Fibroblast of villous mesenchyme (primary cell): ENCODE measurements at places on chromosomes 7 and 10.

DNA sequence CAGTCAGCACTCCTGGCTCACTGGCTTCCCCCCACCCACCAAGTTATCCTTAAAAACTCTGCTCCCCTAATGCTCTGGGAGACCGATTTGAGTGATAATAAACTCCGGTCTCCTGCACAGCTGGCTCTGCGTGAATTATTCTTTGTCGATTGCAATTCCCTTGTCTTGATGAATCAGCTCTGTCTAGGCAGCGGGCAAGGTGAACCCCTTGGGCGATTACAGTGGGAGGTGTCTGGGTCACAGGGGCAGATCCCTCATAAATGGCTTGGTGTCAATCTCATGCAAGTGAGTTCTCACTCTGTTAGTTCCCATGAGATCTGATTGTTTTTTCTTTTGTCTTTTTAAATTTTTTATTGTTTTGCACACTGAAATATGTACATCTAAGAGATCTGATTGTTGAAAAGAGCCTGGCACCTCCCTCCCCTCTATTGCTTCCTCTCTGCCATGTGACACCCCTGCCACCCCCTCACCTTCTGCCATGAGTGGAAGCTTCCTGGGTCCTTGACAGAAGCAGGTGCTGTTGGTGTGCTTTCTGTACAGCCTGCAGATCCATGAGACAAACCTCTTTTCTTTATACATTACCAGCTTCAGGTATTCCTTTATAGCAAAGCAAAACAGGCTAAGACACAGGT lies 20.5 kb downstream of the OTUD1 start:
- DNase-seq, result no peak

GRCh38 chr7:106964466-106964865 lies 80.0 kb upstream of the PRKAR2B start:
- no peak for DNase-seq

DNA sequence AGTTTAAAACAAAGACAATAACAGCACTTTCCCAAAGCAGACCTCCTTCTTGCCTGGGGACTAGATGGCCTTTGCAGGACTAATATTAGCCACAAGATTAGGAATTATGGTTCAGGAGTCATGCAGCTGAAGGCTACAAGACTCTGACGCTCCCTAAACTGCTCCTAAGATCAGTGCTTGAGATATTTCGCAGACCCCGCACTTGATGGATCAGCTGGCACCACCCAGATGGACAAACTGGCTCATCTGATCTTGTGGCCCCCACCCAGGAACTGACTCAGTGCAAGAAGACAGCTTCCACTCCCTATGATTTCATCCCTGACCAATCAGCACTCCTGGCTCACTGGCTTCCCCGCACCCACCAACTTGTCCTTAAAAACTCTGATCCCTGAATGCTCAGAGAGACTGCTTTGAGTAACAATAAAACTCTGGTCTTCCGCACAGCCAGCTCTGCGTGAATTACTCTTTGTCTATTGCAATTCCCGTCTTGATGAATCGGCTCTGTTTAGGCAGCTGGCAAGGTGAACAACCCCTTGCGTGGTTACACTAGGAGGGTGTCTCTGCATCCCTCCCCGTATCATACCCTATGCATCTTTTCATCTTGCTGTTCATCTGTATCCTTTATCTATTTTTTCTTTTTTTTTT lies 26.9 kb upstream of the NRBF2 start:
- DNase-seq, result peak; percentile 75

GRCh38 chr7:40674316-40674715 lies 539.5 kb downstream of the SUGCT start:
- peak; percentile 20 for DNase-seq

GRCh38 chr10:31135171-31135570 lies 103.5 kb upstream of the ZNF438 start:
- no peak for DNase-seq

- no peak for DNase-seq
Measured at GRCh38 chr7:132872034-132872433, 209.9 kb downstream of the CHCHD3 start.

- DNase-seq, result peak; percentile 25
Measured at GRCh38 chr7:78149787-78150186, 351.2 kb downstream of the PHTF2 start.

DNA sequence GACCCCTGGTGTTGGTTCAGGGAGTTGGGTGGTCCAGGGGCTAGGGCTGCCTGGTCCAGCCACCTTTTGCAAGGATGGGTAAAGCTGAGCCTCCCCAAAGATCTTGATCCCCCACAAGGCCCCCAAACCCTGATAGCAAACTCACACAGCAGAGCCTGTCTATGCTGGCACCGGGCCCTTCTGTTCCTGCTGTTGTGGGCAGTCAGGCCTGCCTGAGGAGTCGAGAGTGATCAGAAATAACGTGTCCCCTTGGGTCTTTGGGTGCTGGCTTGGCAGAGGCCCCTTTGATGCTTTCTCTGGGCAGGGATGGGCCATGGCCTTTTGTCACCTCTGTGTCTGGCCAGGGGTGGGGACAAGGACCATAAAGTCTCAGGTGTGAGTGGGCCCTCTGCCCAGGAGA lies 715 bp upstream of the MUC12 start:
- DNase-seq, result no peak

DNA sequence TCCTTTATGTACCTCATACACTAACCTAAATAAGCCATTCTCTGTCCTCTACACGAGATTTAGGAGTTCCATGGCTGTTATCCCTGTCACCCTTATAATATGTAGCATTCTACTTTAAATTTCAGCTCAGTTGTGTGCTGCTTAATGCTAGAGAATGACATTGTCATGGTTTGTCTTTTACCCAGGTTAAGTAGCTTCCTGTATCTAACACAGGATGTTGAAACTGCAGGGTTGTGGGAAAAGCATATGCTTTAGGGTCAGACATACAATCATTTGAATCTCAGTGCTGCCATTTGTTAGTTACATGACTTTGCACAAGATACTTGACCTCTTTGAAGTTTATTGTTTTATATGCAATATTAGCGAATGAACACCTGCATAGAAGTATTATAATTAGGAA lies 235.1 kb upstream of the CACNA2D1 start:
- DNase-seq, result no peak

GRCh38 chr10:101358706-101359300 lies 4.8 kb downstream of the BTRC start:
- DNase-seq, result peak; percentile 64

- no peak for DNase-seq
Measured at GRCh38 chr7:151351027-151351426, 9.4 kb downstream of the NUB1 start.

- peak; percentile 95 for DNase-seq
Measured at GRCh38 chr7:831596-832166, 595 bp upstream of the SUN1 start.

DNA sequence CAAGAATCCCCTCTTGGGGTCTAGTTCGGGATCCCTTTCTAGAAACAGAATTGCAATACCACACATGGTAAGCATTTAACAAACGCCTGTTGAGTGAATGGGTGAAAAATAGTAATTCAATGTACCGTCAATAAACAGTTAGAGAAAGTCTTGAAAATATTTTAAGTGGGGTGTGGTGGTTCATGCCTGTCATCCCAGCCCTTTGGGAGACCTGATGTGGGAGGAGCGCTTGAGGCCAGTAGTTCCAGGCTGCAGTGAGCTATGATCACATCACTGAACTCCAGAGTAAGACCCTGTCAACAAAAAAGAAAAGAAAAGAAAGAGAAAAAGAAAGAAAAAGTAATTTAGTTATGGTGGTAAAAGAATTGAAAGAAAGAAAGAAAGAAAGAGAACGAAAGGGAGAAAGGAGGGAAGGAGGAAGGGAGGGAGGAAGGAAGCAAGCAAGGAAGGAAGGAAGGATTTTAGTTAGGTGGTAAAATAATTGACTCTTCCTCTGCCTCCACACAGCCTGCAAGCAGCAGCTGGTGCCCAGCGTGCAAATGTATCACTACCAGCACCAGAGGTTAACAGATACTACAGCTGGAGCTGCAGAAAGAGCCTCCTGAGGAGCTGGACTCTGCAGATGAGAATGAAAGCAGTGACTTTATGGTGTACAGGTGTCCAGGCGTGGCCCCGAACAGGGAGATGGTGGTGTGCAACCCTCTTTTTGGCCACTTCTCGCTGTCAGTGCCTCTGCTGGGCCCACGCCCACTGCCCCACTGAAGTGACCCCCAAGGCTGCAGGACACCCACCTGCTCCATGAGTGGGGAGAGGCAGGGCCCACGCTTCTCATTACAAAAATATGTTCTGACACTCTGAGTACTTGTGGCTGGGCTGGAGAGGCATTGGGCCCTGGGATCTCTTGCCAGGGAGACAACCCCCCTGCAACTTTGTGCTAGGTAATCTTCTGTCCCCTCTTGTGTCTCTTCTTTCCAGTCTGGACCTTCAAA lies 135.4 kb downstream of the BAMBI start:
- no peak for DNase-seq

DNA sequence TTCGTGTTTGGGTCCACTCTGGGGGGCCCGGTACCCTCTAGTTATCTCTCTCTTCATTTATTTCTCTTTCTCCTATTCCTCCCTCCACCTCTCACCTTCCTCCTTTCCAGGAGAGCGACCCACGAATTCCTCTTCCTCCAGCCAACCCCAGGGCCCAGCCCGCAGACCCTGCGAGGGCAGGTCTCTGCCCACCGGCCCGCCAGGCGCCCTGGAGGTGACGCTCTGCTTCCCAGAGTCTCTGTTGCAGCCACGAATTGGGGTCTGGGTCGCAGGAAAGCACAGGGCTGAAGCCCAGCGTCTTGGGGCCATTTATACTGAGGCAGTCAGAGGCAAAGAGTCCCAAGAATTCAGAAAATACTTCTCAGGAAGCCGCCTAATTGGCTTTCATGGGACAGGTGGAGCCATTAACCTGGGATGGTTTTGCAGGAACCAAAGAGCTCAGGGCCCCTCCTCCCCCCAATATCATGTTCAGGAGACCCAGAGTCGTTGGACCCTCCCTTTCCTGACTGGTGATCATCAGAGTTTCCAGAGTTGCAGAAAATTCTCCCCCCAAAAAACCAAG lies 2.7 kb upstream of the EN2 start:
- no peak for DNase-seq

DNA sequence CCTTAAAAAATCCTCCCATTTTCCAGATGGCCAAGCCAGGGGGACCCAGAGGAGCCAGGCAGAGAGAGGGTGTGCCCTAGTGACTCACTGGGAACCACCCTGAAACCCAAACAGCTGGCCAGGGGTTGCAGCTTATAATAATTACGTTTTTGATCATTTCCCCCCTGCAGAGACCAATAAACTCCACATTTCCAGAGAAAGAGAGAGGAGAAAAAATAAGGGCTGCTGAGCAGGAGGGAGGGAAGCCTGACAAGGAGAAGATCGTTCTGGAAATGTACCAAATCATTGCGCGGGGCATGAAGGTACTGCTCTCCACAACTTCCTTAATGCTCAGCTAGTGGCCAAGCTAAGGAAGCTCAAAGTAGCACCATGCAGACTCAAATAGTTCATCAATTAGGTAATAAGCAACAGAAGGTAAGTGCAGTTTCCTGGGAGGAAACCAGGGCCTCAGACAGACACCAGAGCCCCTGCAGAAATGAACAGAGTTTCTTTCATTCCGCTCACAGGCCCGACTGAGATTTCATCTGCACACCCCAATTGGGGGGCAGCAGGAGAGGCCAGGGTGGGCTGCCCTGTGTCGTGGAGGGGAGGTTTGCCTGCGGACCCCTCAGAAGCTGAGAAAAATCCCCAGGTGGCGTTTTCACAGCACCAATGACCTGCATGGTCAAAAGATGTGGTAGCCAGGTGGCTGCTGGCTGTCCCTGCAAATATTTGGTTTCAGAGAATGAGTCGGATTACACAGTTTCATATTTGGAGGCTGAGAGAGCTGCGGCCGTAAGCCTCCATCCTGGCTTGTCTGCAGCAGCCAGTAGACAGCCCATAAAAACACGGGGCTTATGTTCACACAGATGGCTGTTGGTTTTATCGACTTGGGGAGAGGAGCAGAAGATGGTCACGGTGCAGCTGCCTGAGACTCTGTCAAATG lies 153.2 kb upstream of the LYZL2 start:
- peak; percentile 83 for DNase-seq

DNA sequence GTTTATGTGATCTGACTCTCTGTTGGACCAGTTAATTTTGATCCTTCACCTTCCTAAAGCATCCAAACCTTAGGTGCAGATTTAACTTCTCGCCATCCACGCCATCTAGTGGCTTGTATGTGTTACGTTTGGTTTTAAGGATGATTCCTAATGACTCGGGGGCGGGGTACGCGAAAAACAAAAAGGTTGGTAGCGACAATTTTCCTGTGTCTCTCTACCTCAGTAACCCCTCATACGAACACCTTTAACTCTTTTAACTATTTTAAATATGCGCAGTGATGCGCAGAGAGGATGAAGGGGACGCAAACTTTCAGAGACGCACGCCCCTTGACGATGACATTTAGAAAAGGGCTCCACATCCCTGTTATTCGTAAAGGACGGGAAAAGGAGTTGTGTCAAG lies 714 bp upstream of the KCND2 start:
- DNase-seq, result peak; percentile 70

DNA sequence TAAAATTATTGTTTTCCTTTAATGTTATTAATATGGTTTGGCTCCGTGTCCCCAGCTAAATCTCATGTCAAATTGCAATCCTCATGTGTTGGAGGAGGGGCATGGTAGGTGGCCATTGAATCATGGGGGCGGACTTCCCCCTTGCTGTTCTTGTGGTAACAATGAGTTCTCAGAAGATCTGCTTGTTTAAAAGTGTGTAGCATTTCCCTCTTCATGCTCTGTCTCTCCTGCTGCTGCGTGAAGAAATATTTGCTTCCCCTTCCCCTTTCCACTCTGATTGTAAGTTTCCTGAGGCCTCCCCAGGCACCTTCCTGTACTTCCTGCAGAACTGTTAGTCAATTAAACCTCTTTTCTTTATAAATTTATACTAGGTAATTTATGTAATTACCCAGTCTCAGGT lies 27.5 kb downstream of the VIM start:
- DNase-seq, result no peak

GRCh38 chr10:49592726-49593563 lies 17.2 kb upstream of the SLC18A3 start:
- DNase-seq, result peak; percentile 59

DNA sequence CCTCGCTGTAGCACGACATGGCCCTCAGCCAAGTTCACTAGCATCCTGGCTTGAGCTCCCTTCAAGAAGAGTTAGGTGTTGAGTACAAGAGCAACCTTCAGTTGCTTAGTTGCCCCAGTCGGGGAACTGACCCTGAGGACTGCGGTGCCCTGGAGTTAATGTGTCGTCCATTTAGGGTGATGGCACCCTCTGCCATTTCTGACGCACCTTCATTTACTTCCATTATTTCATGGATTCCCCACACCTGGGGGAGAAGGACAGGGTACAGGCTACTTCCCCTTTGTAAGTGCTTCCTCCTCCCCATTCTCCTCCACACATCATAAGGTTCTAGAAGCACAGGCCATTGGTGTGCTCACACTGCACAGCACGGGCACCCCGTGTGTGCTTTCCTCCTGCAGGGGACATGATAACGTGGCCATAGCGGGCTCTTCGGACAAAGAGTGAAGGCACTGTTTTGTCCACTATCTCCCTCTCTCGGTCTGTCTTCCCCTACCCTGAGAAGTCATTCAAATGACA lies 1.8 kb downstream of the ALOX5 start:
- DNase-seq, result no peak

GRCh38 chr7:100102950-100103840 lies 1.8 kb downstream of the AP4M1 start:
- peak; percentile 94 for DNase-seq

- DNase-seq, result no peak
Measured at GRCh38 chr7:133196856-133197612, 55.8 kb upstream of the EXOC4 start.

GRCh38 chr7:44066494-44067063 lies 1.2 kb upstream of the PGAM2 start:
- DNase-seq, result no peak
